HCT116 (cell line): ENCODE measurements at places on chromosomes 2 and 18. TPM values are rescaled to one million over a fixed set of nuclear protein-coding genes. Genes with fewer than 3 reads are reported as not detected.

DNA sequence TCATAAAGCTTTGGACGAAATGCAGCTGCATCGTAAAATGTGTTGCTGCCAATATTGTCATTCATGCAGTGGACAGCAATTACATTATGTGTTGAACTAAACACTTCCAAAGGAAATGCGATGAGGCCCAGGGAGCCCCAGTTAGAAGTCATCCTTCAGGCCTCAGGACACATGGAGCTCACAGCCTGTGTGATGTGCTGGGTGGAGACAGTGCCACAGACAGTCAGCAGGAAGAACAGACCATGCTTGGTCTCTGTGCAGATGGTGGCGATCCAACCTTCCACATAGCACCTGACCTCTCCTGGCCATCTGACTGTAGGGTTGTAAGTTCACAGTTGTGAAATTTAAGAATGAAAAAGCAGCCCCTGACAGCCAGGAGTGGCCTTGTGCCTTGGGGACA is 118.3 kb upstream of the ALKAL2 start:
- no peak for DNase-seq

DNA sequence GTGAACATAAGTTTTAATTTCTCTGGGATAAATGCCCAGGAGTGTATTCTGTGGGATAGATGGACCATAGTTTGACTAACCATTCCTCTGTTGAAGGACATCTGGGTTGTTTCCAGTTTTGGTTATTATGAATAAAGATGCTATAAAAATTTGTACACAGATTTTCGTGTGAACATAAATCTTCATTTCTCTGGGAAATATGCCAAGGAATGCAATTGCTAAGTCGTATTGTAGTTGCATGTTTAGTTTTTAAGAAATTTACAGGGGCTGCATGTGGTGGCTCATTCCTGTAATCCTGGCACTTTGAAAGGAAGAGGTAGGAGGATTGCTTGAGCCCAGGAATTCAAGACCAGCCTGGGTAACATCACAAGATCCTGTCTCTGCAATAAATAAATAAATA is 6.9 kb upstream of the SLC11A1 start:
- DNase-seq = no peak

DNA sequence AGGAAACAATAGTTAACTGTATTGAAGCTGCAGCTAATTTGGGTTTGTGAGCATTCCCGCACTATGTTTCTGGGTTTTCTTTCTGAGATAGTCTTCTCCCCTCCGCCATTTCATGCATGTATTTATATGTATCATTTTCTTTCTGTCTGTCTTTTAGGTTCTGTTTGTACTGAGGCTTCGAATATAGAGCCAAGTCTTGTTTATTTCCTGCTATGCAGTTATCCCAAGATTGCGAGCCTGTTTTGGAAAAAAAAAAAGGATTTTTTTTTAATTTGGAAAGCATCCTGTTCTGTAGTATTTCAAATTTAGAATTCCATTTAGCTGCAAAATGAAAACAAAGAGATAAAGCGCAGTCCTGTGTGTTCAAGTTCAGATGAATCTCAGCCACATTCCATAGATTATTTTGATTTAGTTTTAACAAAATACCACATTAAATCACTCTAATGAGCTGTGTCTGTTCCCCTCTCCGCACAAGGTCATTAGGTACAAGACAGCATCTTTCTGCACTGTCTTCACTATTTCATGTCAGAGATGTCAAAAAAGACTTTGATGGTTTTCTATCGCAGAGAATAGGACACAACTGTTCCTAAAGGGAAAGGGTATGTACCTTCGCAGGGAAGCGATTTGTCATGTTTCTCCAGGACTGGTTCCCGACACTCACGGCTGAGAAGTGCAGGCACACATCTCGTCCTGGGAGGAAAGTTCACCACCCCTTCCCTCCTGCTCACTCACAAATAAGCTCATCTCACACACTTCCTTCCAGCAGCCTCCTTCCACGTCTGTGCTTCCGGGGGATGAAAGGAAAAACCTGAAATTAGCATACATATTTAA is 443.4 kb downstream of the ZNF516 start:
- DNase-seq = no peak

Gene NAT8
- total RNA-seq = not detected

GRCh38 chr2:218318241-218318640 is 25.9 kb upstream of the TMBIM1 start:
- no peak for DNase-seq

DNA sequence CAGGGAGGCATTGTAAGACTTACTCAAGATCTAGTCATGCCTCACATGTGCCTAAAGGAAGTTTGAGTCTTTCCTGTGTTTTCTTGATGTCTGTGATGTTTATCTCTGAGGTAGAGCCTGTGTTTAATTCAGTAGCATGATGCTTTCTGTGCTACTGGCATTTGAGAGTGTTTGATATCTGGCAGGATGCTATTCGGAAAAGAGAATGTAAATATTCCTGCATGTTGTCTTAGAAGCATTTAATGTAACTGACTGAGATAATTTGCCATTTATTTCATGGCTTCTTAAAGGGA is 58.8 kb downstream of the GREB1L start:
- no peak for DNase-seq

Gene CRYBA2
- total RNA-seq = not detected

Gene ANKRD30B
- not detected for total RNA-seq

Gene TGFA
- total RNA-seq = 50.1 TPM

DNA sequence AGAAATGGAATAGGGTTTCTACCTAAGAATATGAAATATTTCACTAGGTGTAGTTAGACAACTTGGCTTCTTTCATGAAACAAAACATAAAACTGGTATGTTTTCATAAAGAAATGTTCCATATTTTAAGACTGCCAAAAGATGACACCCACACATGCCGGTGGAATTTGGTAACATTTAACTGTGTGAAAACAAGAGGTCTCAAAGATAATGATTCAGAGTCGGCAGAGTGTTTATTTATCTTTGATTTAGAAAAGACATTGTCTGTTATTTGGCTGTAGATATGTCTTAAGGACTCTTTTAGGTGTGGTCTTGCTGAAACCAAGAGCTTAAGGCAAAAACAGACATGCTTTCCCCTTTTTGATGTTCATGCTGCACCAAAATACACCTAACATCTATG is 63.5 kb upstream of the FN1 start:
- no peak for DNase-seq

Gene SYT4
- total RNA-seq = not detected

Gene ASXL3
- total RNA-seq = not detected

GRCh38 chr2:157036726-157037125 is 220.8 kb upstream of the GALNT5 start:
- no peak for DNase-seq

DNA sequence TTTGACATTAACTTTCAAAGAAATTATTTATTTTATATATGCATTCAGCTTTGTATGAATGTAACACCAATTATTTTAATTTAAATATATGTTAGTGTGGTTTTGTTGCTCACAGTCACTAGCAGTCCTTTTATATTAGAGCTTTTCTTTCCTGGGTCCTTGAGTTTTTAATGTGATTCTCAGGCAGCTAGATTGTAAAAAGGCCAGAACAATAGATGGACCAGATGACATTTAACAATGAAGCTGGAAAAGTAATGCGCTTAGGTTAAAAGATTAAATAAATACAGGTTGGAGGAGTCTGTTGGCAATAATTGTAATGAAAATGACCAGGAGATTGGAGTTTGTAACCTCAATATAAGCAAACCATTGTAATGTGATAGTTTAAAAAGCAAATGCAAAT is 171.1 kb downstream of the FTCDNL1 start:
- no peak for DNase-seq

Gene NEB
- total RNA-seq = 0.34 TPM

DNA sequence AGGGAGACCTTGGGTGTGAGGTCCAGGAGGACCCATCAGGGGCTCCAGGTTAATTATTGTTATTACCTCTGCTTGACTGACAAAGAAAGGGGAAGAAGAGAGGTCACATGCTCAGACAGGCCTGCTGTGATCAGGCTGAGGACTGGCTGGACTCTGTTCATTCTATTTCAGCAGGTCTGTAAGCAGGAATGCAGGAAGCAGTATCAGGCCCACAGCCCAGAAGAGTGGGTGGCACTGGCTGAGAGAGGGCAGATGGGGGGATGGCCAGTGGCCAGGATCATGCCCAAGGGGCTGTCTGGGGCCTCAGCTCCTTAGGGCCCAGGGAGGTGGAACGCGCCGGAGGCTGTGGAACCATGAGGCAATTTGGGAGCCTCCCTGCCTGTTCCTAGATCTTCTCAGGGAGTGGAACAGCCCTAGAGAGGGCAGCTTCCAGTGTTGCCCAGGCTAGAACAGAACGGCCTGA is 43.7 kb upstream of the ZBTB7C start:
- no peak for DNase-seq

- peak; percentile 19 for DNase-seq
These were observed 426.9 kb downstream of the CDH2 start for GRCh38 chr18:27750014-27750413.
